ENCODE measurements at places on chromosomes 6 and 20.

DNA sequence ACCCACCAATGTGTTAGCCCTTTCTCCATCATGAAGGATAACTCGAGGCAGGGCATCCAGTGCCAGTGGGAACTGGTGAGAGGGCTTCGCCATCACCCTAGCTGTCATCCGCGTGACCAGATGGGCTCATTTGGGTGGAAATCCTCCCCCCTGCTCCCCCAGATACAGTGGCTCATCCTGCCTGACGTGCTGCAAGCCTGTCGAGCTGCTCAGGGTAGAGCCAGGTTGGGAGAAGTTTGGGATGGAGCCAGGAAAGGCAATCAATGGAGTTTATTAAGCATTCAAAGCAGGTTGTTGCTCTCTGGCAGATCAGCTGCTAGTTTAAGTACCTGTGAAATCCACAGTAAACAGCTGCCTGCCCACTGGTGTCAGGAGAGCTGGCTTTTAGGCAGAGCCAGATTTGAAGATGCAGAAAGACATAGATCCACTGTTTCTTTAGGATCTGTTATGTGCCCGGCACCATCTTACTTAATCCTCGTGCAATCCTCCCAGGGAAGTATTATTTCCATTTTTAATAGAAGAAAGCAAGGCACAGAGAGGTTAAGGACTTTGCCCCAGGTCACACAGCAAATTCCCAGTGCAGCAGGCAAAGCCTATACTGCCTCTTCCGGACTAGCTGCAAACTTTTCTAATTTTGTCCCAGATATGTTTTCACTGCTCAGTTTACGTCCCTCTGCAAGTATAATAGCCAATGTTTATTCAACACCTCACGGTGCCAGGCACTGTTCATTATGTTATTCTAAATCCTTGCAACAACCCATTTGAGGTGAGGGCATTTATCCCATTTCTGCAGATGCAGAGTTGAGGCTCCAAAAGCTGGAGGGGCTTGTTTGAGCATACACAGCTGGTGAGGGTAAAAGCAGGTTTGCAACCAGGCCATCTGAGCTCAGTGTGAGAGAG lies 54.1 kb upstream of the KCNG1 start:
- DNase-seq, result no peak
- H3K4me3 ChIP-seq, result no peak overlapping the region
- no peaks in the 10 kb centered on the region for H3K36me3 ChIP-seq
- no peak overlapping the region for H3K27ac ChIP-seq
- no peaks in the 10 kb centered on the region for H3K4me1 ChIP-seq

GRCh38 chr6:24589334-24589733 lies 56.7 kb downstream of the KIAA0319 start:
- no peaks in the 10 kb centered on the region for H3K4me1 ChIP-seq
- no peaks in the 10 kb centered on the region for H3K36me3 ChIP-seq
- no peak overlapping the region for H3K27ac ChIP-seq
- no peak overlapping the region for H3K4me3 ChIP-seq
- H3K27me3 ChIP-seq, result no peaks in the 10 kb centered on the region

- H3K36me3 ChIP-seq, result no peaks in the 10 kb centered on the region
- H3K4me1 ChIP-seq, result no peaks in the 10 kb centered on the region
- H3K4me3 ChIP-seq, result no peak overlapping the region
- no peaks in the 10 kb centered on the region for H3K27me3 ChIP-seq
- H3K27ac ChIP-seq, result no peak overlapping the region
Measured at GRCh38 chr6:117840541-117840983, 66.5 kb upstream of the SLC35F1 start.

DNA sequence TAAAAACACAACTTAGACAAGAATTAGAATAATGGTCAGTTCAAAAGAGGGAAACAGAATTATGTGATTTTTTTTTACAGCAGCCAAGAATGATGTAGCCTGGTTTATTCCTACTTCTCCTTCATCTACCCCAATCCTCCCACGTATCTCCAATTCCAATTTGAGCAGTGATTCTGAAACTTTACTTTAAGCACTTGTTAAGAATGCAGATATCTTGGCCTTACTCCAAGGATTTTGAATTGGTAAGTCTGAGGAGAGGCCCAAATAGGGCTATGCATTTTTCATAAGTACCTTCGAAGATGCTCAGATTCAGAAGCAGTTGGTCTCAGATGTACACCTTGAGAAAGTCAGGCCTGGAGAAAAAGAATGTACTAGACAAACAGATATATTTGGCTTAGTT lies 233.4 kb upstream of the FLRT3 start:
- no peak overlapping the region for H3K27ac ChIP-seq
- DNase-seq, result no peak
- H3K4me3 ChIP-seq, result no peak overlapping the region
- H3K36me3 ChIP-seq, result no peaks in the 10 kb centered on the region

GRCh38 chr20:48008850-48009515 lies 223.7 kb upstream of the SULF2 start:
- H3K4me1 ChIP-seq, result no peaks in the 10 kb centered on the region
- no peak overlapping the region for H3K27ac ChIP-seq
- H3K36me3 ChIP-seq, result no peaks in the 10 kb centered on the region
- no peaks in the 10 kb centered on the region for H3K27me3 ChIP-seq
